ENCODE measurements at places on chromosomes 7 and 10. TPM values are rescaled to one million over a fixed set of nuclear protein-coding genes. Genes with fewer than 3 reads are reported as not detected.

EPDR1 gene
- total RNA-seq = 1.4 TPM

DNA sequence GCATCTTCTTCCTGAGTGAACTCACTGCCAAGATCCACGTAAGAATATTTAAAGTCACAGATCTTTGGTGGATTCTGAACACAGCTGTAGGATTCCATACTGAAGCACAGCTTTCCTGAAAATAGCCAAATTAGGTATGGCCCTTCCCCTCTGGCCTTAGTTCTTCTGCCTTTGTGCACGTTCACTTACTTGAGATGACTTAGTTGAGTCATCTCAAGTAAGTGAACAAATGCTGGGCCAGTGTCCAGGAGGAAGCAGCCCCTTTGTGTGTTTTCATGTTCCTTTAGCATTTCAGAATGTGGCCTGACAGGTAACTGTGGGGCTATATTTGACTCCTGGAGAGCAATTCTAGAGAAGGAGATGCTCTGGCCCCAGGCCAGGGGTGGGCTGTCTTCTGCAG is 51.5 kb downstream of the CCNY start:
- no peak overlapping the region for H3K27ac ChIP-seq
- no peak overlapping the region for H3K4me3 ChIP-seq

DNA sequence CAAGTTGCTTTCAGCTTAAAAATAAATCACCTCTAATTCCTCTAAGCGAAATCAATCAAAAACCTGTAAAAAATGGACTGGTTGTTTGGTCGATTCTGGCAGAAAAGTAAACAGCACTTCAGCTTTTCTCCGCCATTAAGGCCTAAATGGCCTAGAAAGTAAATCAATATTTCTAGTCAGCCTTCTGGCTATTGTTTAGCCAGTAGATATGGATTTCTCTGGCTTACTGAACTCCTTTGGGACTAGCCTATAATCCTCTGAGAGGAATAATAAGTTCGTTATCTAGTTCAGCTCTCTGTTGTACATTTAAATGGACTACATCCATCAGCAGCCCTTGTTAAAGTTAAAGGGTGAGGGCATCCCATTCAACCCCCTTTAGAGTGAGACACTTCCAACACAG is 400.1 kb upstream of the ETV1 start:
- no peak for DNase-seq
- no peaks in the 10 kb centered on the region for H3K27me3 ChIP-seq
- H3K27ac ChIP-seq = no peak overlapping the region
- no peaks in the 10 kb centered on the region for H3K4me1 ChIP-seq

GRCh38 chr7:55363386-55364170 is 1.6 kb upstream of the LANCL2 start:
- no peaks in the 10 kb centered on the region for H3K27me3 ChIP-seq
- no peak for DNase-seq
- H3K4me3 ChIP-seq = no peak overlapping the region
- H3K27ac ChIP-seq = no peak overlapping the region

- no peak overlapping the region for H3K27ac ChIP-seq
- H3K36me3 ChIP-seq = no peaks in the 10 kb centered on the region
- no peak overlapping the region for H3K4me3 ChIP-seq
These were observed 15.8 kb downstream of the DNMBP start for GRCh38 chr10:99993701-99994689.

- no peaks in the 10 kb centered on the region for H3K4me1 ChIP-seq
- no peaks in the 10 kb centered on the region for H3K27me3 ChIP-seq
- no peak for DNase-seq
These were observed 1.6 kb downstream of the EMX2 start for GRCh38 chr10:117544004-117544701.

- no peak overlapping the region for H3K4me3 ChIP-seq
- H3K27ac ChIP-seq = no peak overlapping the region
- peaks cover 13% of the 10 kb centered on the region for H3K4me1 ChIP-seq
These were observed 3.2 kb upstream of the NCOA4 start for GRCh38 chr10:46033602-46034011.

GRCh38 chr10:122702275-122702674 is 2.6 kb upstream of the C10orf120 start:
- H3K4me1 ChIP-seq = no peaks in the 10 kb centered on the region
- no peak overlapping the region for H3K27ac ChIP-seq
- no peaks in the 10 kb centered on the region for H3K27me3 ChIP-seq
- DNase-seq = no peak

HECW1 gene
- not detected for total RNA-seq

GRCh38 chr7:29277436-29278215 is 83.1 kb downstream of the CHN2 start:
- no peak for DNase-seq
- no peak overlapping the region for H3K27ac ChIP-seq
- H3K36me3 ChIP-seq = no peaks in the 10 kb centered on the region

DNA sequence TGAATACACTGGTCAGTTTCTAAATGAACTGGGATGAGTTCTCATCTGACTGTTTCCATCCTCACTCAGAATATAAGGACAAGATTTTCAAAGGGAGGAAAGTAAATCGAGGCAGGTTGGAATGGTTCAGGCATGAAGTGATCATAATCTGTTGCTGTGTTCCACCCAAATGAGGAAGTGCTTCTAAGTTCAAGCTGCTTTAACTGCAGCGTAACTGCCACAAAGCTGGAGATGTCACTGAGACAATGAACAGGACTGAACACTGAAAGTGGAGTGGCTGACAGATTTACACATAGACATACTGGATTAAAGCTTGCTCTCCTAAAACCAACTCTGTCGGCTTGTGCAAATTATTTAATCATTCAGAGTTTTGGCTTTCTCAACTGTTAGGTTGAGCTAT is 66.6 kb downstream of the GPR37 start:
- H3K4me3 ChIP-seq = no peak overlapping the region
- H3K4me1 ChIP-seq = no peaks in the 10 kb centered on the region
- H3K27me3 ChIP-seq = no peaks in the 10 kb centered on the region
- H3K27ac ChIP-seq = no peak overlapping the region
- DNase-seq = no peak
- H3K36me3 ChIP-seq = no peaks in the 10 kb centered on the region

TFR2 gene
- total RNA-seq = 1.8 TPM

DNA sequence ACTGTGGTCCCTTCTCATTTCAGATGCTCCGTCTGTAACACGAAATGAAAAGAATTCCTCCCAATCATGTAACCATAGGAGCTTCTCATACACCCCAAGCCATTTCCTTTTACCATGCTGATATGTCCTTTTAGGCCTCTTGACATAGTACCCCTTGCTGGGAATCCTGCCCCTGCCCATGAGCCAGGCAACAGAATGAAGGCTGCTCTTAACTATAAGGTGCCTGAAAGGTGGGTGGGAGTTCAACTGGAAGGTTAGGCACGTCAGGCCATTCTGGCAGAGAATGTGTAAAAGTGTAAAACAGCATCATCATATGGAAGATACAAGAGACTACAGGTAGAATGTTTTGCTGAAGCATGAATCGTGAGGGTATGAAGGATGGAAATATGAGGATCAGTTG is 22.5 kb downstream of the IL2RA start:
- H3K27ac ChIP-seq = no peak overlapping the region
- H3K4me1 ChIP-seq = peaks cover 50% of the 10 kb centered on the region
- H3K36me3 ChIP-seq = no peaks in the 10 kb centered on the region
- no peak overlapping the region for H3K4me3 ChIP-seq

DNA sequence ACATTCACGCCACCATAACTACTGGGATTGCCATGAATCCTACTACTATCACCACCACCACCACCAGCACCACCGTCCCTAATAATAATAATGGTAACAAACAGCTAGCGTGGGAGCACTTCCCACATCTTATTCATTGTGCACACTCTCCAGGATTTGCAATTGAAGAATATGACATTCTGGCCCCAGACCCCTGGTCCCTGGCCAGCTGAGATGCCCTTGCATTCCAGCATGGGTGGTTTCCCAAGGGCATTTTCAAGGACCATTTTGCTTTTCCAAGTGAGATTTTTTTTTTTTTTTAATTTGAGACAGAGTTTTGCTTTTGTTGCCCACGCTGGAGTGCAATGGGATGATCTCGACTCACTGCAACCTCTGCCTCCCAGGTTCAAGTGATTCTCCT is 14.7 kb downstream of the CTBP2 start:
- no peaks in the 10 kb centered on the region for H3K27me3 ChIP-seq
- no peaks in the 10 kb centered on the region for H3K36me3 ChIP-seq
- H3K4me1 ChIP-seq = no peaks in the 10 kb centered on the region
- H3K4me3 ChIP-seq = no peak overlapping the region
- no peak for DNase-seq

DNA sequence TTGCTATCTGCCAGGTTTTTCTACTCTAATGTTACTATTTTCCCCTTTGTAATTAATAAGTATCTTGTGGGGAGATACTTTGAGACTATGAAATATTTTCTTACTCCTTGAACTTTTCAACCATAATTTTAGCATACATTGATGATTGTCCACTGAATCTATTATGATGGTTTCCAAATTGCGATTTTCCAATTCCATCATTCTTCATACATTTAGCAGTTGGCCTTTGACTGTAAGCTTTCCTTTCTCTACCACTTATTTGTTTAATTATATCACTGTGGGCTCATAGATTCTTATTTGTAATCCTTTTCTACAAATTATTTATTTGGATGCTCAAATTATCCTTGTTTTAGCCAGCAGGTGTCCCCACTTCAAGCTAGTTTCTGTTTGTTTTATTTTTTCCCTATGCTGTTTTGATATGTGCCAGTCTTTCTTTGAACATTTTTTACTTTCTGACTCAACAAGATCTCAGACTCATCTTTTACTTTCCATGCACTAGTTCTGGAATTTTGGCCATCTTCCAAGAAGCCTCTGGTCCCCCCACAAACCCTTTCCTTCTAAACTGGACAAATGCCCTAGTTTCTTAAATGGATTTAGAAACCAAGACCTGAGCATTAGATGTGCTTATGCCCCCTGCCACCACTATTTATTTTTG is 11.4 kb upstream of the MRPS16 start:
- no peak overlapping the region for H3K27ac ChIP-seq
- no peak overlapping the region for H3K4me3 ChIP-seq
- DNase-seq = no peak
- no peaks in the 10 kb centered on the region for H3K36me3 ChIP-seq
- no peaks in the 10 kb centered on the region for H3K4me1 ChIP-seq

DNA sequence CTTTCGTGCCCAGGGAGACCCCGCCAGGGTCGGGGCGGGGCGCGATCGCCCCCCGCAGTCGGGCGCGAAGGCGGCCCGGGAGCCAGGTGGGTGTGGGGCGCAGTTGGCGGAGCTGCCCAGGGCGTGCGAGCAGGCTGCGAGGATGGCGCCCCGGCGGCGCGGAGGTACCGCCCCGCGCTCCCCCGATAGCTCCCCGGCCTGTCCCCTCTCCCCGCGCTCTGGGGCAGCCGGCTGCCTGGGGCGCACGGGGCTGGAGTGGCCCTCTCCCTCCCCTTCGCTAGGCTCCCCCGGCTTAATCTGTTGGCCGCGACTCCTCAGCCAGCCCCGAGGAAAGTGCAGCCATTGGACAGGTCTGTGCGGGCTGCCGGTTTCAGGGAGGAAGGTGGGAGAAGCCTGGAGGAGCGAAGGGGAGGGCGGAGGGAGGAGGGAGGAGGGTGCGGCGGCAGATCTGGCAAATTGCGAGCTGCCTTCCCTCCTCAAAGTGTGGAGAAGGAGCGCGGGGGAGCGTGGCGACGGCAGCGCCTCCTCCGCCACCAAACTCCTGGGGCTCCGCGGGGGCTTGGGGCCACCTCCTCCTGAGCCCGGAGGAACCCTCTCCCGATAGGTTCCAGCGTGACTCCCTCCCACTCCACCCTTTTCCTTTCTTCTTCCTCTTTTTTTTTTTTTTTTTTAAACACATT is 361 bp upstream of the PLXDC2 start:
- no peak overlapping the region for H3K27ac ChIP-seq
- no peaks in the 10 kb centered on the region for H3K36me3 ChIP-seq
- no peak for DNase-seq
- no peaks in the 10 kb centered on the region for H3K27me3 ChIP-seq
- H3K4me3 ChIP-seq = no peak overlapping the region
- H3K4me1 ChIP-seq = no peaks in the 10 kb centered on the region

NYAP1 gene
- total RNA-seq = 0.64 TPM

- no peak for DNase-seq
- no peaks in the 10 kb centered on the region for H3K36me3 ChIP-seq
- no peaks in the 10 kb centered on the region for H3K4me1 ChIP-seq
- no peak overlapping the region for H3K4me3 ChIP-seq
- H3K27ac ChIP-seq = no peak overlapping the region
These were observed 15.1 kb downstream of the ANTXRL start for GRCh38 chr10:46301721-46302479.

- no peak for DNase-seq
- H3K27me3 ChIP-seq = no peaks in the 10 kb centered on the region
- H3K27ac ChIP-seq = no peak overlapping the region
- no peak overlapping the region for H3K4me3 ChIP-seq
These were observed 63.0 kb downstream of the AOAH start for GRCh38 chr7:36661135-36661840.

- no peaks in the 10 kb centered on the region for H3K27me3 ChIP-seq
- H3K4me1 ChIP-seq = no peaks in the 10 kb centered on the region
- H3K27ac ChIP-seq = no peak overlapping the region
- no peak overlapping the region for H3K4me3 ChIP-seq
These were observed 42.4 kb downstream of the TBATA start for GRCh38 chr10:70742537-70743429.

DNA sequence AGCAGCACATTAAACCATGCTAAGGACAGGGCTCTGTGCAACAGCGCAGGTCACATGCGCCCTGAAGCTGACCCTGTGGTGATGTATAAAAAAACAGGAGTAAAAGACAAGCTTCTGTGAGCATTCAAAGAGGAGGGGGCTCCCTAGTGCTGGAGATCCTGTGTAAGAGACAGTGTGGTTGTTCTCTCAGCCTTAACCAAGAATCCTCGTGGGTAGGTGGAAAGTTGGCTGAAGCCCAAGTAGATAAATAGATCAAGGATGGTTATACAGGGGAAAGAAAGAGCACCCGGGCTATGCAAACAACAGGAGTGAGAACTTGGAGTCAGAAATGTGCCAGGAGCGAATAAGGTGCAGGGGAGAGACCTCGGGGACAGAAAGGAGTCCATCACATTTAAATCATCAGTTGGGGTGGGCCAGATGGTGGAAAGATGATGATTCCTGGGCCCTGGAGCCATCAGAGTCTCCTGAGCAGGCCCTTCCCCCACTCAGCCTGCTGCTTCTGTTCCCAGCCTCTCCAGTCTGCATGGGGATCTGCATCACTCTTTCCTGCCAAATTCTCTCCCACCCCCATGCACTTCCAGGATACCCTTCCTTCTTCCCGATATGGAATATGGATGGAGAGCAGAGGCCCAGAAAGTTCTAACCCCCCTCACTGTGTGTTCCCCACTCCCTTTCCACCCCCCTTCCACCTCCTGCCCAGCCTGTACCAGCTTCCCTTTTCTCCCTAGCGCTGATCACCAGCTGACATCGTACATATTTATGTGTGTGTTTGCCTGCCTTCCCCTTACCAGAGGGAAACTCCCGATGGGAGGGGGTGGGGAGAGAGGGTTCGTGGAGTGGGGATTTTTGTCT is 78.1 kb upstream of the PRR15 start:
- H3K4me3 ChIP-seq = no peak overlapping the region
- no peak for DNase-seq
- no peak overlapping the region for H3K27ac ChIP-seq

- H3K4me1 ChIP-seq = no peaks in the 10 kb centered on the region
- H3K27ac ChIP-seq = no peak overlapping the region
- no peak overlapping the region for H3K4me3 ChIP-seq
- no peaks in the 10 kb centered on the region for H3K27me3 ChIP-seq
These were observed 57.2 kb upstream of the FOXI2 start for GRCh38 chr10:127679642-127680255.

All from naive thymus-derived CD4-positive, alpha-beta T cell (primary cell).